Stimulated activated CD4-positive, alpha-beta T cell treated with anti-CD3 and anti-CD28 coated beads, Interleukin-12 subunit alpha, Interleukin-12 subunit beta, amount 100 ng/mL, for 4 hours (primary cell): ENCODE measurements at places on chromosomes 7 and 10.

DNA sequence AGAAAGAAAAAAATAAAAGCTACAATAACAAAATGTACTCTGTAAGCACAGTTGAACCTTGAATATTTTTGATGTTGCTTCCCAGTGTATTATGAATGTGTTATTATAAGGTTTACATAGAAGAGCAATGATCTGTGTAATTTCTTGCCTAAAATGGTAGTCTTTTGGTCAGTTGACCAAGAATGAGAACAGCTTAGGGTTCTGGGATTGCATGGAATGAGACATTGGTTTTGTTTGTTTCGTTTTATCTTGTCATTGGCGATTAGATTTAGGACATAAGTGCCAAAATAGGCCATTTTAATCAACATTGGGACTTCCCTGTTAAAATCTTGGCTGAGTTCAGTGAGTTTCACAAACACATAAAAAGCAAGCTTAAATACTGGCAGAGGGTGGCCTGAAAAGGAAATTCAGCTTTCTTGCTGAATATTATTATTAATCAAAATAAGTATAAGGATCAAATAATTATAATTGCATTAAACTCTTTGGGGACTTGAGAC lies 49.1 kb upstream of the GLCCI1 start:
- DNase-seq = no peak

DNA sequence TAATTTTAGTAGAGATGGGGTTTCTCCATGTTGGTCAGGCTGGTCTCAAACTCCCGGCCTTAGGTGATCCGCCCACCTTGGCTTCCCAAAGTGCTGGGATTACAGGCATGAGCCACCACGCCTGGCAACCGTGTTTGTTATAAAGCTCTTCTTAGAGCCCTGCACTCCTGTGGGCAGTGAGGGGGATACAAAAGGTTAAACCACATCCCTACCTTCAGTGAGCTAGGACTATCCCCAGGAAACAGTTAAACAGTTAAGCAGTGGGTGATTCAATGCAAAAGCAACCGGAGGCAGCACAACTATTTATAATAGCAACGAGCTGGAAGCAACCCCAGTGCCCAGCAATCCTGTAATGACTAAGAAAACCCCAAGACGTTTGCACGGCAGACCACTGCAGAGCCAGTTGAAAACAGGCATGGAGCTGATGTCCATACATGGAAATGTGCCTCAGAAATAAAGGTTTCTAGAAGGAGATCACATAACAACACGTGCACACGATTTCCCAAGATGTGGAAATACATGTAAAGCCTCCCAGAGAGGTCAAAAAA lies 107.2 kb upstream of the LYZL2 start:
- DNase-seq = no peak

GRCh38 chr7:126202177-126202576 lies 1050.6 kb downstream of the GRM8 start:
- DNase-seq = no peak

DNA sequence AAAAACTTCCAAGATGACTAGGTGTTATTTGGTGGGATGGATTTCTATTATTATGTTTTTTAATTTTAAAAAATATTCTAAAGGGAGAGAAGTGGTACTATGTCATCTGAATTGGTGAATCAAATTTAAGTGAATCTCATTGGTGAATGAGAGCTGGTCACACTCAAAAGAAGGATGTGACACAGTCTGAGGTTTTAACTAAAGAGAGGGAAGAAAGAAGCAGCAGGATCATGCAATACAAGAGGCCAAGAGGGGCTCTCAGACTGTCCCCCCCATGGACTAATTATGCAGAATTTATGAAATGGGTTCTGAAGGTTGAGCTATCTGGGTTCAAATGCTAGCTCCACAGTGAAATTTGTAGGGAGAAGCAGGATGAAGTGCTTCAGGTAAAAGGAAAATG lies 16.2 kb downstream of the MACC1 start:
- DNase-seq = no peak

DNA sequence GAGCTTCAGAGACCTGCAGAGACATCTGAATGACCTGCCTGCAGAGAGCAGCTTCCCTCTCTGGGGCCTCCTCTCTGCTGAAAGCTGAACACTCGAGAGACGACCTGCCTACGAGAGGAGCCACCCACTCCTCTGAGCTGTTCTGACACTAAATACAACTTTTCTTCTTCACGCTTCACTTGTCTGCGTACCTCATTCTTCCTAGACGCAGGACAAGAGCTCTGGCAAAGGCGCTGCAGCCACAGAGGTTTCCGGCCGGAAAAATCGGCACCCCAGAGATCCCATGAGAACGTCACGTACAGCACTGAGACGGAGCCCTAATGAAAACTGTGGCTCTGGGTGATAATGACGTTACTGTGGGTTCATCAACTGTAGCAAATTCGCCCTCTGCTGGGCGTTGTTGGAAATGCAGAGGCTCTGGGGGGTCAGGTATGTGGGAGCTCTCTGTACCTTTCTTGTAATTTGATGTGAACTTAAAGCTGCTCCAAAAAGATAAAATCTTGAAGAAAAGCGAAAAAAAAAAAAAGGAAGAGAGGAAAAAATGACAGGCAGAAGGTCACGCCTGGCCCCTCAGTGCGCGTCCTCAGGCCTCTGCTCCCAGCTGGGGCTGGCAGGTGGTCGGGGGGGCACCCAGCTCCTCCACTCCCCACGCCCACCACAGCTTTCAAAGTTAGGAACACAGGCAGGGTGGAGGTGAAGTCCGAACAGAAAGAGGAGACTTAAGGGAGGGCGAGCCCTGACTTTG lies 120.7 kb downstream of the DYNC2I1 start:
- DNase-seq = peak; percentile 92

- no peak for DNase-seq
These were observed 3.1 kb downstream of the MEPCE start for GRCh38 chr7:100432621-100433275.

- no peak for DNase-seq
These were observed 4.6 kb upstream of the ZNF22 start for GRCh38 chr10:44995914-44996669.

GRCh38 chr10:60968504-60968903 lies 24.5 kb upstream of the RHOBTB1 start:
- no peak for DNase-seq

GRCh38 chr7:6384327-6384726 lies 63.4 kb downstream of the DAGLB start:
- no peak for DNase-seq

DNA sequence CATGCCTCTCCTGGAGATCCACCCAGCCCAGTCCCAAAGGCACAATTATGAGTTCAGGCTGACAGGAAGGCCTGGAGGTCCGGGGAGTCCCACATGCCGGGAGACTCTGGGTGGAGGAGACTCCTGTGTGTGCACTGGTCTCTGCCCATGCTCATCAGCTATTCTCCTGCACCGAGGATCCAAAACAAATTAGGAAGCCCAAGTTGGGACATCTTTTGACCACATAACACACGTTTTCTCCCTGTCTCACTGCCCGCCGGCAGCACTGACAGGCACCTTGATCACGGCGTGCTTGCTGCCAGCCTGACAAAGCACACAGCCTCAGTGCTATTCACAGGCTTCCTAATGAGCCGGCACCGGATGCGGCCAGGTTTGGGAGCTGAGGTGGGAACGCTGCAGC lies 412.7 kb downstream of the PTPRN2 start:
- no peak for DNase-seq

GRCh38 chr7:101532400-101533102 lies 96.5 kb downstream of the MYL10 start:
- DNase-seq = no peak

- no peak for DNase-seq
These were observed 202.1 kb upstream of the SLC26A5 start for GRCh38 chr7:103648135-103648534.

DNA sequence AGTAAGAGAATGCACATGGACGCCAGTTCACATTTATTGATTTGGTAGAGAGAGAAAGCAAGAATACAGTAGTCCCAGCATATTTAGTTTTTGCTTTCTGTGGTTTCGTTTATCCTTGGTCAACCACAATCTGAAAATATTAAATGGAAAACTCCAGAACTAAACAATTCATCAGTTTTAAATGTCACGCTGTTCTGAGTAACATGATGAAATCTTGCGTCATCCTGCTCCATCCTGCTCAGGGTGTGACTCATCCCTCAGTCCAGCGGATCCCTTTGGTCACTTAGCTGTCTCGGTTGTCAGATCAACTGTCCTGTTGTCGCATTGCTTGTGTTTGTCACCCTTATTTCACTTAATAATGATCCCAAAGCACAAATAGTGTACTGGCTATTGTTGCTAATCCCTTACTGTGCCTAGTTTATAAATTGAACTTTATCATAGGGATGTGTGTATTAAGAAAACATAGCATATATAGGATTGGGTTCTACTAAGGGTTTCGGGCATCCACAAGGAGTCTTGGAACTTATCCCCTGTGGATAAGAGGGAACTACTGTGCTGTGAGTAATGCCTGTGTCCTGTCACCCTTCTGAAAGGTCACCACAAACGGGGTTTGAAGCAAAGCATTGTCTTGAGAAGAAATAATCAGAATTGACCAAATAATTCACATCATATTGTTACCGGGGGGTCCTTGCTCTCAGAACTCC lies 73.6 kb downstream of the OTUD1 start:
- no peak for DNase-seq

DNA sequence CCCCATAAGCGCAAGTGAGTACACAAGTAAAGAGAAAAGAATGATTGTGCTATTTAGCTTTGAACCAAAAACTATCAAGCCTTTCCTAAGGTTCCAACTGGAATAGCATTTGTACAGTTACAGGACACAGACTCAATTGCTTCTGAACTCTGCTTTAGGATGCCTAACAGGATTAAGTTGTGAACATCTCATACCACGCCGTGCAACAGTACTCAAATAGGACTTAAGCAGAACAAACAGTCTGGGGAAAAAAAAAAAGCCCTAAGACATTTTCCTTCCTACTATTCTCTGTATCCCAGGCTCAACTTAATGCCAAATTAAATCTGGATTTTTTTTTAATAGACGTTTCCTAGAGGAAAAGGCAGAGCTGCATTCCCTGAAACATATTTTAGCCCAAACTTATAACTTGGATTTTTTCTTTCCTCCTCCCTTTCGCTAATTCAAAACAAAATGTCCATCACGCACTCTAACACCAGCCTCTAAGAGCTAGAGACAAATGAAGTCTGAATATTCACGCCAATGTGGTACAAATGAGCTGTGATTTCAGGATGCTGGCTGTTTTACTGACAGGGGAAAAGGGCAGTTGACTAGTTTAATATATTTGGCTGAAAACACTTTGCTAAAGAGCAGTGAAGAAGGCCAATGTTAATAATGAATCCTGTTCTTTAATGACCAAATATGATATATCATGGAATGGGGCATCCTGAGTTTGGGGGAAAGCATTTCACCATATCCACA lies 68.6 kb downstream of the CALD1 start:
- DNase-seq = no peak

- no peak for DNase-seq
These were observed 260.4 kb downstream of the CDK14 start for GRCh38 chr7:90856351-90857070.

- DNase-seq = no peak
These were observed 21.6 kb downstream of the EZH2 start for GRCh38 chr7:148862481-148862880.

DNA sequence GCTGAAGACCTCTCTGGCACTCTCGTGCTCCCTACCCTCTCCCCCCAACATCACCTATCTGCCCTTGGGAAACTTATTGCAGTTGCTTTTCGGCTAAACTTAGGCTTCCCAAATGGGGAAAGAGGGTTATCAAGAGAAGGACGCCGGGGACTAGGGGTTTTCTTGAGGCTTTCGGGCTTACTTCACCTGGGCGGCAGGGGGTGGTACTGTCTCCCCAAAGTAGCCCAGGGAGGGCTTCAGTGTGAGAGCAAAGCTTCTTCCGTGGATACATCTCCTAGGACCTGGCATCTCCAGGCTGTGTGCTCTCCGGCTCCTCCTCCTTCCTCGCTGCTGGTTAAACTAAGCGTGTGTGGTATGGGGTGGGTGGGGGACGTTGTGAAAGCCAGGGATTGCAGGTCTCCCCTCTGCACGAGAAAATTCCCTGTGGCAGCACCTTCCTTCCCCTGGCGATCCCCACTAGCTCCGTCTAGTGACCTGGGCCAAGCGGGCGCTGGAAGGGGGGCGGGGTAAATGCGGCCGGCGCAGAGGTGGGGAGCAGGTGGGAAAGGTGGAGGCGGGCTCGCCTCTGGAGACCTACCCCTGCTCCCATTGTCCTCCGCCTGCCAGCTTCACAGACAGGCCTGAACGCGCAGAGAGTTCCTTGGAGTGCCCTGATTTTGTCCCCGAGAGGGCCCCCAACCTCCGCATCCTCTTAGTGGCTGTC lies 1.1 kb downstream of the PLXDC2 start:
- DNase-seq = no peak

DNA sequence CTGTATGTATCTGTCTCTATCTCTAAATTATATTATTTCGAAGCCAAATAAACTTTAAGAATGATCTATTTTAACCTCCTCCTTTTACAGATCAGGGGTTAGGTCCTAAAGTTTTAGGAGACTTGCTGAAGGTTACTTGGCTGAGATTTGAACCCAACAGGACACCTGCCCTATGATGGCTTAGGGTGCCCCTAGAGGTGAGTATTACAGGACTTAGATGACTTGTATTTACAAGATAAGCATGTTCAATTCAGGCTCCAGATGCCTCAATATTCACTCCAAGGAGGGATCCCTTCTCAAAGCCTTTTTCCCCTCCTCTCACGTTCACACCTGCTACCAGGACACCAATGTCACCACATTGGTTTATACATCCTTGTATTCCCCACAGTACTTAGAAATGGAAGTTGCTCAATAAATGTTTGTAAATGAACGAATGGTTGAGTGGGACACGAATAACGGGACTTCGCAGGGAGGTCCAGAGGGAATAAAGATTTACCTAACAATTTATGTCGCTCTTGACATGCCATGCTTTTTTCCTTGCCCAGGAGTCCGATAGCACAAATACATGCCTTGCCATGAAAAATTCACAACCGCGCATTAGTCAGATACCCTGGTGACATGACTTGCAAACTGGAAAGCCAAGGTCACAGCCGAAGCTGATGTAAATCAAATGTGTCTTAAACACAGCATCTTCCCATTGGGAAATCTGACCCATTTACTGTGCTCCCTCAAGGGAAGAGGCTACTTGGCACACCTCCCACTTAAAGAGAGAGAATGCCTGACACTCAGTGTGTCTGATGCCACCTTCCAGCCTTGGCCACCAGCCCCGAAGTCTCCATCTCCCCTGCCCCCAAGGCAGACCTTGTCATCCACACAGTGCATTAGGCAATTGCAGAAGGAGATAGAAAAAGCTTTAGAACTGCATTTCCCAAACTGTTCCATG lies 872.2 kb upstream of the AUTS2 start:
- DNase-seq = no peak

DNA sequence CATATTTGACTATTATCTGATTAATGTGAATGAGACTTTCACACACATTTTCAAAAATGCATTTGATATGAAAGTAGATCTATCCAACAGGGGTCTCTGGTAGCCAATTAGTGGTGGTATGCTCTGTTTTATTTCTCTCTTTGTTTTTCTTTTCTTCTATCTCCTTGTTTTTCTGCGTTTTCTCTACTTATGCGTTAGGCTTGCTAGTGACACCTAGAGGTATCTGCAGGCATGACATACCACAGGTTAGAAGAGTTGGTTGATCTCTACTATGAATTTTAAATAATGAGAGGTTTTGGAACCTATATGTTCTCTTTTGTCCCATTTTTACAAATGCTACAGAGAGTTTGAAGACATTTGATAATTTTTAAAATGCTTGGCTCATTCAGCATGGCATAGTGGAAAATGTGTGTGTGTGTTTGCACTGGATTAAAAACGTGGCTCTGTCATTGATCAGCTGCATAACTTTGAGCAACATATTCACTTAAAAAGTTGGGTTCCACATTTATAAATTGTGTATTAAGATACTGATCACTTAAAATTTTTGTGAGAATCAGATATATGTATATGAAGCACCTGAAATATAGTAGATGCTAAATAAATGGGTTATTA lies 28.1 kb upstream of the PLXDC2 start:
- no peak for DNase-seq

GRCh38 chr7:108203537-108203936 lies 73.4 kb upstream of the LAMB4 start:
- no peak for DNase-seq
